ENCODE measurements at places on chromosomes 5 and 9. TPM values are rescaled to one million over a fixed set of nuclear protein-coding genes. Genes with fewer than 3 reads are reported as not detected.
A peak's percentile ranks its signal among the peaks of the same experiment; 100 is the strongest.

Gene IL5
- total RNA-seq: not detected

Gene TTC39B
- 10.3 TPM for total RNA-seq

Gene WNT8A
- total RNA-seq: 0.69 TPM

DNA sequence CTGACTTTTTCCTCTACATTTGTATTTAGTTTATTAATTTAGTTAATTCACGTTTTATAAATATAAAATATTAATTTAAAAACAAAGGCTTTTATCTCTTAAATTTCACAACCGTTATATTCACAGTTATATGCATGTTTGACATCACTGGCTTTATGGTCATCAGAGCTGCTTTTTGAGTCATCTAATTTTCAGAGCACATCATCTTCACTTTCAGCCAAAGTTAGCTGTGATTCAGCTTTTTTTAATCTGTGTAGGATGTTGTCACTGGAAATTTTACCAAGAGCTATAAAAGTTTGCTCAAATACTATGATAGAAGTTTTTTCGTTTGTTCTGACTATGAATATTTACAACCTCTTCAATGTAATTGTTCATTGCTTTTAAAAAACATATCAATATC is 12.4 kb downstream of the CDC37L1 start:
- DNase-seq: no peak

GRCh38 chr5:124981901-124982300 is 235.5 kb upstream of the ZNF608 start:
- DNase-seq: no peak

GRCh38 chr9:15294604-15295003 is 12.4 kb downstream of the TTC39B start:
- no peak for DNase-seq

DNA sequence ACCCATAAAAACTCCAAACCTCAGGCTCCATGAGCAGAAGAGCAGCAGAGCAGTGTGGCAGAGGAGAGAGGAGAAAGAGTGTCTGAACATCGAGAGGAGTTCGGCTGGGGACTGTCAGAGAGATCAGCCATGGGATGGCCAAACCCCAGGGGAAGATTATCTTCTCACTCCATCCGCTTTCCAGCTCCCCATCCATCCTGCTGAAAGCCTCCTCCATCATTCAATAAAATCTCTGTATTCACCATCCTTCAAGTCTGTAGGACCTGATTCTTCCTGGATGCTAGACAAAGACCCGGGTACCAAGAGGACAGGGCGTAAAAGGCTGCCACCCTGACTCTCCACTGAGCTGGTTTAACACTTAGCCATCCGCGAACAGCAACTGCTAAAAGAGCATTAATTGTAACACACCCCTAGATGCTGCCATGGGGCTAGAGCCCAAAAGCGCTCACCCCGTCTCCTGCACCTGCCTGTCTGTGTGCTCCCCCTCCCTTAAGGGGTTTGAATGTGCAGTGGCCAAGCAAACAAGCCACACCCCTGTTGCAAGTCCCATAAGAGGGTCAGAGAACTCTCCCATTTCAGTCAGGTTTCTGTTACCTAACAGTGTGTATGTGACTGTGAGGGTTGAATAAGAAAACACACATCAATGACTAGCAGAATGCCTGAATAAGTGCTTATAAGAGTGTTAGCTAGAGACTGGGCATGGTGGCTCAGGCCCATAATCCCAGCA is 13.9 kb upstream of the SELENOP start:
- DNase-seq: no peak

- DNase-seq: no peak
These were observed 158.6 kb upstream of the DMRT1 start for GRCh38 chr9:682633-683508.

- no peak for DNase-seq
These were observed 9.8 kb downstream of the LURAP1L start for GRCh38 chr9:12784461-12785259.

DNA sequence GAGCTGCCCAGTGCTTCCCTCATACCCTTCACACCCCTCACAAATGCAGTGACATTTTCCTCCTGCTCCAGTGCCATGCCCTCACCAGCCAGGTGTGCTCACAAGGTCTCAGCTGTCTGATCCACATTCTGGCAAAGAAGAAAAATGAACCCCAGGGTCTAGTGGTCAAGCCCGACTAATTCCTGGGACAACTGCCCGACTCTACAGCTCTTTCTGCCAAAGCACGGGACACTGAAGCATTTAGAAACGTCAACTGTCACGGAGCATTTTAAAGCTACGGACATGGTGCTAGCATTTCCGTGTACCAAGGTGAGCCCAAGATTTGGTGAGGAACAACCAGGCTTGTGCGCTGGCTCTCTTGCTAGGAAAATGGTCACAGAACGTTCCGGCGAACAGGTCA is 56.8 kb upstream of the PHYKPL start:
- no peak for DNase-seq

DNA sequence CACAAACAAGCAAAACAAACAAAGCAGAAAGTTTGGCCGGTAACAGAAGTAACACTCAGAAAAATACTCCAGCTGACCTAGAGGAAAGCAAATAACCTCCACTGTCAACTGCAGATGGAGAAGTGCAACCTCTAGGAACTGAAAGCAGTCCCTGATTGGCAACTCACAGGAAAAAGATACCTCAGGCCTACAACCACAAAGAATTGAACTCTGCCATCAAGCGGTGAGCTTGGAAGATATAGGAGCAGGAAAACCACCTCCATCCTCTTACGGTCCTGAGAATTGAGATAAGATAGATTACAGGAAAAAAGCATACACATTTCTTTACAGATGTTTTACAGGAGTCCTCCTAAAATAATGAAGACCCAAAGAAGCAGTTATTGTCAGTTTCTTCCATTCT is 184.5 kb downstream of the PDZD2 start:
- DNase-seq: peak; percentile 14

- no peak for DNase-seq
These were observed 137.5 kb downstream of the GAPVD1 start for GRCh38 chr9:125399165-125399564.

DNA sequence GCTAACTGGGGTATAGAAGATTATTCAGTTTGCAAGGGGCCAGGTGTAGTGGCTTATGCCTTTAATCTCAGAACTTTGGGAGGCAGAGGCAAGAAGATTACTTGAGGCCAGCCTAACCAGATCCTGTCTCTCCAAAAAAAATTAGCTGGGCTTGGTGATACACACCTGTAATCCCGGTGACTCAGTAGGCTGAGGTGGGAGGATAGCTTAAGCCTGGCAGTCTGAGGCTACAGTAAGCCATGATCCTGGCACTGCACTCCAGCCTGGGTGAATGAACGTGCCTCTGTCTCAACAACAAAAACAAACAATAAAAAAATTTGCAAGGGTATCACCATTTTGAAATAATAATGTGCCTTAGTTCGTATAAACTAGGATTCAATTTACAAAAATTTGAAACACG is 51.3 kb downstream of the BAAT start:
- DNase-seq: no peak

Measured in endothelial cell (in vitro differentiated cells).